ENCODE measurements at places on chromosomes 11 and 22.

DNA sequence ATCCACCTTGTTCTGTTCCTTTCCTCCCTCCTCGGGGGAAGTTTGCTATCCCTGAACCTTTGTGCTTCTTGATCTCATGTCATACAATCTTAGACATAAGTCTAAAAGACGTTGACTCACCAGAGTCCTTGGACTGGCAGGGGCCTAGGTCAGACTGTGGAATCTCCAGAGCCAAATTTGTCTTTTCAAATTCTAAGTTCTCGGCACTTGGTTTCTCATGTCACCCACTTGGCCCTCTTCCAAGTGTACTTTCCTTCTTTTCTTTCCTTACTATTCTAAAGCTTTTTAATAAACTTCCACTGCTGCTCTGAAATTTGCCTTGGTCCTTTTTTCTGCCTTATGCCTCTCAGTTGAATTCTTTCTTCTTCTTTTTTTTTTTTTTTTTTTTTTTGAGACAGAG is 30.1 kb upstream of the SMPD1 start:
- no peak for DNase-seq

GRCh38 chr11:12376259-12377081 is 901 bp upstream of the PARVA start:
- no peak for DNase-seq

GRCh38 chr22:28252539-28252938 is 333.5 kb upstream of the PITPNB start:
- no peak for DNase-seq

- no peak for DNase-seq
These were observed 64.7 kb upstream of the CCND1 start for GRCh38 chr11:69576069-69576782.

DNA sequence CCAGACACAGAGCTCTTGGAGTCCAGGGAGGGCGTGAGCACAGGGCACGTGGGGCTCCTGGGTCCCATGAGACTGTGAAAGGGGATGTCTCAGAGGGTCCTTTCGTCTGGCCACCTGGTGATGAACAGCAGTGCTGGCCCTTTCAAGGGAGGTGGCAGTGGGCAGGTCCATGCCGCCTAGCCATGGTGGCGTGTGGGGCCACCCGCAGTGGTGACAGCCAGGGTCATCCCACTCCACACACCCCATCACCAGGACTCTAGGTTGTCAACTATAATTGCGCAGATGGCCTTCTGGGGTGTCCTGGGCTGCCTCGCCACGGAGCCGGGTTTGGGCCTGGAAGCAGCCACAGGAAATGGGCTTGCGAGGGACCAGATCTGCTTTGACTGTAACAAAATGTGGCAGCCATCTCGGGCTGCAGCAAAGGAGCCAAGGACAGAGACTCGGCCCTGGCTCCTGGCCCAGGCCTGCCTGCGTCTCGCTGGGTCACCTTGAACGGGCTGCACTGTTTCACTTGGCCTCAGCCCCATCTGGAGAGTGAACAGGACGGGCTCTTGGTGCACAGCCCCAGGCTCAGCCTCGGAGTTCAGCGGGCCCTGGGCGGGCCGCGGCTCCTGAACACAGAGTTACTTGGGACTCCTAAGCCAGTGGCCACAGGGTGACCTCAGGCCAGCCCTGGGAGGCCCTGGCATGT is 1350.5 kb downstream of the BRD1 start:
- DNase-seq: no peak

DNA sequence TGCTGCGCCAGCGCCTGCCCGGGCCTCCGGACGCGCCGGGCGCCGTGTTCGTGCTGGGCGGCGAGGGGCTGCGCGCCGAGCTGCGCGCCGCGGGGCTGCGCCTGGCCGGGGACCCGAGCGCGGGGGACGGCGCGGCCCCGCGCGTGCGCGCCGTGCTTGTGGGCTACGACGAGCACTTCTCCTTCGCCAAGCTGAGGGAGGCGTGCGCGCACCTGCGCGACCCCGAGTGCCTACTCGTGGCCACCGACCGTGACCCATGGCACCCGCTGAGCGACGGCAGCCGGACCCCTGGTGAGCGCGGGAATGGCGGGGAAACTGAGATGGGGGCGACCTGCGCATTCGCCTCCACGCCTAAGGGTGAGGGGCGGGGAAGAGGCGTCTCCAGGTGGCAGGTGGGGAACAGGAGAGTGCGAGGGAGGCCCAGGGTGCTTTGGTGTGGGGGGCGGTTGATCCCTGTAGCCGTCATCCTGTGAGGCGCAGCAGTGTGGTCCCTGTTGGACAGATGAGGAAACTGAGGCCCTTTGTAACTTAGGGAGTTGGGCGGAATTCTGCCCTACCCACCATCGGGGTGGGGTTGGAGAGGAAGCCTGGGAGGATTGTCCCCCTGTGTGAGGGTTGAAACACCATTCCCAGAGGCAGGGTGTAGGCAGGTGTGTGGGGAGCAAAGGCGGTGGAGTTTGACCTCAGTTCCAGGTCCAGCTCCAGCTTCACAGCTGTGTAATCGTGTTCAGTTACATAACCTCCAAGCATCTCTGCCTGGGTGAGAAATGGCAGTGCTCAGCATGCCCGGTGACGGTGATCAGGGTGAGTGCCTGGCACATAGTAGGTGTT is 758 bp downstream of the PDXP start:
- DNase-seq: no peak

GRCh38 chr11:11581481-11581880 is 40.3 kb downstream of the GALNT18 start:
- DNase-seq: no peak

DNA sequence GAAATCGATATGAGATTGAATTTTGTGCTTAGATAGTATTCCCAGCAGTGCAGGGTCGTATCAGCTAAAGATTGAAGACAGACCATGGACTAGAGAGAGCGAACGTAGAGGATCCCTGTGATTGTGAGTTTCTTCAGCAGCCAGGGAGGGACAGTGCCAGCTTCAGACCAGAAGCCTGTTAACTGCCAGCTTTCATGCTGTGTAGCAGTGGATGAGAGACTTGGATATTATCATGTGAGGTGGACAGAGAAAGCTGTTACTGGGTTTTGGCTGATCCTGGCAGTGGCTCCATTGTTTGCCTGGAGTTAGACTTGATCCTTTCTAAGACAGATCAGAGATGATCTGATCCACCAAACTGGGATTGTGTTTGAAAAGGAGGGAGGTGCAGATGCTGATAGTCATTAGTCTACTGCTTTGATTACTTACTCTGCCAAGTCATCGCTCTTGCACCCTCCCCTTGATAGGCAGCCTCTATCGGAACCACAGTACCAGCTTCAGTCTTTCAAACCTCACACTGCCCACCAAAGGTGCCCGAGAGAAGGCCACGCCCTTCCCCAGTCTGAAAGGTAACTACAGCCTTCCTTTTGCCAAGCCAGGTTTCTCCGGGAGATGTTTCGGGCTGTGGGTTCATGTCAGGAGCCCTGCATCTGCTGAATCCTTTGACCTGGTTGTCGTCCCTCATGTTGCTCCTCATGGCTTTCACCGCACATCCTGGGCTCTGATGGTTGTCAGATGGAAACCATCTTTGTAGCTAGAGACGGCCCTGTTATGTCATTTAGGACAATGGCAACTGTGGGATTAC is 16.2 kb downstream of the MADD start:
- no peak for DNase-seq

- DNase-seq: no peak
These were observed 228.1 kb downstream of the TENM4 start for GRCh38 chr11:79212741-79213190.

- DNase-seq: peak; percentile 32
These were observed 1.9 kb upstream of the PEX26 start for GRCh38 chr22:18075720-18076497.

GRCh38 chr11:19966441-19966840 is 193.8 kb downstream of the DBX1 start:
- DNase-seq: no peak

DNA sequence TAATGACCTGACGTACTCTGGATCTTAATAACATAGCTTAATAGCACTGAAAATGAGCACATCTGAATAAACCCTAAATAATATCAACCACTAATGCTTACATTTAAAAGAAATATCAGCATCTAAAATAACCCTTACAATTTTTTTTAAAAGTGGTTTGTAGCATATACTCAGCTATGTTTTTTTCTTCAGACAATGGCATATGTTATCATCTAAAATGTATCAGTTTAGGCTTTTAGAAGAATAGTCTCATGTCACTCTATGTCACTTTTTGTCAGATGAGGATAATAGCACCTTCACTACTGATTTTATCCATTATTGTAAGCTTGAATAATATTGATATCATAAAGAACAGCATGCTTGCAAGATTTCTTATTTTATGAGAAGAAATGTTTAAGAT is 654.9 kb upstream of the ANO5 start:
- DNase-seq: no peak

DNA sequence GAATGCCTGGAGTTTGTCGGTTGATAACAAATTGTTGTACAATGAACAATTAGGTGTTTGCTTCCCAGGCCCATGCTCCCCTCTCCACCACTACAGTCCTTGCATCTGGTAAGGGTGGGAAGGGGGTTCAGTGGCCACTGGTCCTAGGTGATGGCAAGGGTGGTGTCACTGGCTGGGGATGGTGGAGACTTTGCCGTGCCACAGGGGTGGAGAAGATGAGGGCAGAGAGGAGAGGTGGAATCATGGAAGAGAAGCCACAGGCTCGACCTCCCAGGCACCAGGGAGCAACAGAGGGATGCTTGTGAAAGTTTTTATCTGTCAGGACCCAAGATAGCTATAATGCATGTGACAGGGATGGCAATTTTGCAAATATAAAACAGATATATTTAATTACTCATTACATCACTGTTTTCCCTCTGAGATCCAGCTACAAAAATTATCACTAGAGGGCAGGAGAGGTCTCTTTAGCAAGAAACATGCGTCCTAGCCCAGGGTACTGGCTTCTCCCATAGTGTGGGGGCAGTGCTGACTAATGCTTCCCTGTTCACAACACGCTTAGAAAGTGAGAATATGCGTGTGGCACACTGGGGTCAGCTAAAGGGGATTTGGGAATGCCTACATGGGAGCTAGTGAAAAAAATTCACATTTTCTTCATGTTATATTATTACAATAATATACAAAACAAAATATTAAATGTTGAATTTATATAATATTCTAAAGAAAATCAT is 49.0 kb upstream of the AMPD3 start:
- no peak for DNase-seq

Data from GOT3 (cell line).